ENCODE measurements at places on chromosomes 6 and 20. TPM values are rescaled to one million over a fixed set of nuclear protein-coding genes. Genes with fewer than 3 reads are reported as not detected.
A peak's percentile ranks its signal among the peaks of the same experiment; 100 is the strongest.

DNA sequence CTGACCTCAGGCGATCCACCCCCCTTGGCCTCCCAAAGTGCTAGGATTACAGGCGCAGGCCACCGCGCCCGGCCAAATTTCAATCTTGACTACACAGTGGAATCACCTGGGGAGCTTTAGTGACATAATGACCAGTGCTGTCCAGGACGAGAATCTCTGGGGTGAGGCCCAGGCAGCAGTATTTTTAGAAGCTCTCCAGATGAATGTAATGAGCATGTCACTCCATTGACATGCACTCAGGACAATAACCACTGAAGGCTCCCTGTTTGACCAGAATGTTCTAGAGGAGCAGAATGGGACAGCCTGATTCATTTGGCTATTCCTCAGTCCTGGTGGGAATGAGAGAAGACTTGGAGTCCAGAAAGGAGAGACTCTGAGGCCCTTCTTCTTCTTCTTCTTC, 39.2 kb downstream of the SRSF3 start:
- no peak for DNase-seq

DNA sequence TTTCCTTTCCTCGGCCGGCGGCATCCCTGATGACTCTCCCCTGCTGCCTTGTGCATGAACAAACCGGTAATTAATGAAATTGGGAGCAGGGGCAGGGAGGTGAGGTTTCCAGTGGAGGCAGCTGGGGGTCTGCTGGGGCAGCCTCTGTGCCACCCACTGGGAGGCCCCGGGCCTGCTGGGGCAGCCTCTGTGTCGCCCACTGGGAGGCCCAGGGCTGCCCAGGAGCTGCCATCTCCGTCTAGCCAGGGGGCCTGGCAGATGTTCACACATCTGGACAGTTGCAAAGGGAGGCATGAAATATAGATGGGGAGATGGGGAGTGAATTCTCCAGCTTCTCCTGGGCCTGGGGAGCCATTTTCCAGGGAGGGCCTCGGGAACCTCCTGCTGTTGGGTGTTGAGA, 33.8 kb downstream of the TOX2 start:
- DNase-seq: no peak

DNA sequence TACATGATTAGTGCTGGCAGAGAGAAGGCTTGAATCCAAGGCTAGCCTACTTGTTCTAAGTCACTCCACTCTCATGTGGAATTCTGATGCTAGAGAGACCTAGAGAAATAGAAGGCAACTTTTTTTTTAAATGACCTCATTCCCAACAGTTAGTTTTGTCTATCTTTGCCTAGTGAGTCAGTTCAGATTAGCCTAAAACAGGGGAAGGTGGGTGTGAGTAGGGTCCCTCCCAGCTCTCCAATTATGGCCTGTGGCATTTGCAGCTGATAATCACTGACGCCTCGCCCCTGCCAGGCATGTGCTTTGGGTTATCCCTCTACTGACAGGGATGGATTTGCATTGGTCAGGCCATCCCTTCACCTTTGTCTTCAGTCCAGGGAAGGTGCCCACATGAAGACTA, 13.6 kb downstream of the TXLNB start:
- no peak for DNase-seq

ELOVL5 gene
- 25.4 TPM for total RNA-seq

DNA sequence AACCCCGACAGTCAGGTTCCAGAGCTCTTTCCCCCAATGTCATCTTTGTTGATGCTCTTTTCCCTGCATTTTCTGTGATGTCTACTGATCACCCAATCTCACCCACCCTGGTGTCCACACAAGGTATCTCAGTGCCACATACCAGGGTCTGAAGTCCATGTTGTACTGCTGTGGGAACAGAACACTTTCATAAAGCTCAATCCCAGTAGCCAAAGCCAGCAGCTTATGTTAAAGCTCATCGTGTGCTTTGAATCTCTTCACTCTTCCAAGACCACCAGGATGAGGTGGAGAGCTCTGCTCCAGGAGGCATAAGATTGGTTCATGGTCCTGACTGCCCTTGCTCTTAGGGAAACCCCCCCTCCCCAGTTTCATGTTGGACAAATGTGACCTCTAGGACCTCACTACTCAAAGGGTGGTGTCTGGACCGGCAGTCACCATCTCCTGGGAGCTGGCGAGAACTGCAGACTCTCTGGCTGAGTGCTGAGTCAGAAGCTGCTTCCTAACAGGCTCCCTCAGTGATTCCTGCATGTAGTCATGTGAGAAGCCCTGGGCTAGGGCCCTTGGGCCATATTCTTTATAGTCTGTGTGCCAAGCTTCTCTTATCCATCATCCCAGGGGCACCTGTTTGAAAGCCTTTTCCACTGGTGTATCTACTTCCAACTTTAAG, 13.4 kb upstream of the CPNE5 start:
- DNase-seq: peak; percentile 12

GRCh38 chr6:144384427-144384826, 99.3 kb downstream of the UTRN start:
- no peak for DNase-seq

SLC44A4 gene
- total RNA-seq: 132 TPM

DNA sequence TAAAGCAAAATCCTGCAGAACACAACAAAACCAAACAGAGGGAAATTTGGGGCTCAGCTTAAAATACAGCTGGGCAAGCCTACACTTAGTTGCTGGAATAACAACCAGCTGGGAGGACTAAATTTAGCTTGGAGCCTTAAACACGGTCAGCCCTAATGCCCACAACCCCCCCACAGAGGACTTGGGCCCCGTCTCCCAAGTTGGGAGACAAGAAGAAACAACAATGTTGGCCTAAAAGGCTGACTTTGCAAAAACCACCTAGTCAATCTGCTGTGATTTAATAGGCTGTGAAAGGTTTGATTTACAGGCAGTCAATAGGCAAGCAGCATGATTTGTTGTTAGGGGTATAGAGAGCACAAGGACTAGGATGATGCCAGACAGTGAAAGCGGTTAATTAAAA, 40.3 kb upstream of the ARMC2 start:
- DNase-seq: no peak

GRCh38 chr6:49384904-49385303, 78.1 kb downstream of the MMUT start:
- DNase-seq: no peak

KIF25 gene
- total RNA-seq: 0.37 TPM

DNA sequence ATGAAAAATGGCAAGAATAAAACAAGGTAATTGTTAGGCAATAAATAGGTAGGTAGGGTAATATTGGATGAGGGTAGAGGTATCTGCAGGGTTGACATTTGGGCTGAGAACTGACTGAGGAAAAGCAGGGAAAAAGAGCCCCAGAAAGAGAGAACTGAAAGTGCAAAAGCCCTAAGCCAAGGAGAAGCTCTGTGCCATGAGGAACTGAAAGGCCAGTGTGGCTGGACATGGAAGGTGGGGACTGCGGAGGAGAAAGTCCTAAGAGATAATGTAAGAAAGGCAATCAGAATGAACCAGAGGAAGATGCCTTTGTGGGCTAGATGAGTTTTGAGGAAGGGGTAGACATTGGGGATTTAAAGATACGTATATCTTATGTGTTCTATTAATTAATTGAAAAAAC, 9.9 kb upstream of the HIVEP2 start:
- no peak for DNase-seq

PACRG gene
- total RNA-seq: not detected

- DNase-seq: peak; percentile 53
Measured at GRCh38 chr6:106997392-106998158, 23.0 kb upstream of the CD24 start.

GRCh38 chr6:160132776-160133338, 11.2 kb downstream of the SLC22A1 start:
- DNase-seq: no peak

DNA sequence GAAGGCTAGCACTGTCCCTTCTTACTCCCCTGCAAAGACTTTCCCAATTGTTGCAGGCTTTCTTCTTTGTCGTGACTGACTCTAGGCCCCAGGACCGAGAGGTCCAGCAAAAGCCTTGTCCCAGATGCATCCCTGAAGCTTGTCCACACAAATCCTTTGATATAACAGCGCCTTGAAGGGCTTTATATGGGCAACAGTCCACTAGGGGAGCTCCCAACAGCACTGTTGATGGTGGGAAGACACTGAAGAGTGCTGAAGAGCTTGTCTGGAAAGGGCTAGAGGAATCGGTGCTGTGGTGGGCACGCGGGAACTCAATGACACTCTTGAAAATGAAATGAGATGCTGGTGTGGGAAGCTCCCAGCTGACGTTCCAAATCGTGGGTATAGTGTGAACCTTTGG, 316.1 kb upstream of the CDH4 start:
- no peak for DNase-seq

SPEF1 gene
- not detected for total RNA-seq

ARFGEF3 gene
- total RNA-seq: 13.4 TPM

LBP gene
- not detected for total RNA-seq

MUC22 gene
- total RNA-seq: not detected

DNA sequence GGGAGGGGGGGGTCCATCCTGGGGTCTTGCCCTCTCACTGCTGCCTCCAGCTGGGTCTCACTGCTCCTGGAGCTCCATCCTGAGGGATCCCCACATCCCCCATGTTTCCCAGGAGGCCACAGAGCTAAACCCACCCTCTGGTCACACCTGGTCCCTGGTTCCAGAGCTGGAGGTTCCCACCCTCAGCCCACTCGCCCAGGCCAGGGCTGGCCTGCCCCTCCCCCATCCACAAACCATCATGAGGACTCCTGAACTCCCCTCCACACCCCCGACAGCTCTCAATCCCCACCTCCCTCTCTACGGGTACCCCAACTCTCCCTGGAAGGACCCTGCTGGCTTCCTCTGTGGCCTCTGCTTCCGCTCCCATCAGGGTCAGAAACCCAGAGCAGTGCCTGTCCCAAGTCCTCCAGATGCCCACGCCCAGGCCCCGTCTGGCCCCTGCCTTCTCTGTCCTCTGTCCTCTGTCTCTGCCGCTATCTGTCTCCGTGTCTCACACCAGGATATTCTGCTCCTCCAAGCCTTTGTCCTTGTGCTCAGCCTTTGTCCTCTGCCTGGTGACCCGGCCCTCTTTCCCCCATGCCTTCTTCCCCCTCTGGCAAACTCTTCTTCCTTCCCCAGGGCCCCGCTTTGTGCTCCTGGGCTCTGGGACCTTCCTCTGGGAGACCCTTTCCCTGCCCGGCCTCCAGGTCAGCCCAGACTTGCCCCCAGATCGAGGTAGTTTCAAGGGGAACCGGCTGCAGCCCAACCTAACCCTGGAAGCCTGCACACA, 74.0 kb downstream of the SRC start:
- DNase-seq: no peak

NRM gene
- total RNA-seq: 2.9 TPM

DNA sequence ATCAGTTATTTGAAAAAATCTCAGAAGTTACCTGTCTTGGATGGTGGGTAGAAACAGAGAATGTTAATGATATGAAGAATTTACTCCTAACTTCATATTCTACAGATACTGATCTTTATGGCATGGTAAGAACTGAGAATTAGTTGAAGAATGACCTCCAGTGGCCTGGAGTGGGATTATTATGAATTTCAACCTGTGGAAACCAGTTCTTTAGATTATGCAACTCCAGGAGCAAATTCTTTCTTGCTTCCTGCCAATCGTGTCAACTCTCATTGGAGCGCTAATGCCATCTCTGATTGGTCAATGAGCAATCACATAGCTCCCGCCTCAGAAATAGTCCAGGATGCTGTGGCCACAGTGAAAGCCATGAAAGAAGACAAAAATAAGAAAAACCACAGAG, 40.6 kb downstream of the LYRM2 start:
- DNase-seq: peak; percentile 65

- DNase-seq: no peak
Measured at GRCh38 chr20:8631271-8631670, 437.6 kb upstream of the PLCB4 start.

- no peak for DNase-seq
Measured at GRCh38 chr20:42779216-42779615, 410.5 kb downstream of the PTPRT start.

GRCh38 chr20:8213270-8213669, 81.2 kb downstream of the PLCB1 start:
- no peak for DNase-seq

GINM1 gene
- 7.0 TPM for total RNA-seq

F13A1 gene
- 33.5 TPM for total RNA-seq

CCDC170 gene
- total RNA-seq: 0.29 TPM

- DNase-seq: peak; percentile 68
Measured at GRCh38 chr6:37050045-37050853, 44.8 kb downstream of the FGD2 start.

TAP1 gene
- total RNA-seq: 47.3 TPM

BMP2 gene
- total RNA-seq: 1.2 TPM

DNA sequence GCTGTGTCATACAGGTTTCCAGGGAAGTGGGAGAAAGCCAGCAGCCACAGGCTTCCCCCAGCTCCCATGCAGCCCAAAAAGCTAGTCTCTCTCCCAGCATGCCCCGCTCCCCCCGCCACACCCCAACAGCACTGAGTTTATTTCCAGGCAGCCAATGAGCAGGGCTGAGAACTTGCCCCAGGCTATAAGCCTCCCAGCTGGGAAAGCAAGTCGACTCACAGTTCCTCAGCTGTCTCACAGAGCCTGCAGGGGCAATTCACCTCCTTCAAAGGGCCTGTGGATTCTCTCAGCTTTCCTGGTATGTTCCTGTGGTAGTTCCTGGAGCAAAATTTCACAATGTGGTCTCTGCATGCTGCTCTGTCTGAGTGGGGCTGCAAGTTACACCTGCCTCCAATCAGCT, 34.2 kb downstream of the PAX1 start:
- DNase-seq: no peak

- DNase-seq: no peak
Measured at GRCh38 chr6:1872649-1873131, 263.0 kb downstream of the FOXC1 start.

DNA sequence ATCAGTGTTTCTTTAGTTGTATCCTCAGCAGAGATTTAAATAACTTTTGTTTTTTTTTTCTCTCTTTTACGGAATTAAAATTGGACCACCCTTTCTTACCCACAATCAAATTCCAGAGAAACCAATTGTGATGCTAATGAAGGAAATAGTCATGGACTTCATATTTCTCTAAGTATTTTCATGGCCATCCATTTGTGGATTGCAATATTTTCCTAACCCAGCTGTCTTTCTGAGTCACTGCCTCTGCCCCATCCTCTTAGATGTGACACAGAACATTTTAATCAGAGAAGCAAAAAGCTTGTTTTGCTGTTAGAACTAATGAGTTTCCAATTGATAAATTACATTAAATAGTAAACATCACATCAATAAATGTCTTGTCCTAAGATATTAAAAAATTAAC, 405.5 kb upstream of the ADGRB3 start:
- DNase-seq: no peak

AIF1 gene
- total RNA-seq: 7.6 TPM

- peak; percentile 49 for DNase-seq
Measured at GRCh38 chr6:108736832-108737231, 111.4 kb upstream of the ARMC2 start.

GRCh38 chr20:57221916-57222630, 44.4 kb downstream of the BMP7 start:
- no peak for DNase-seq

GRCh38 chr20:44023515-44024371, 109.1 kb downstream of the TOX2 start:
- no peak for DNase-seq

LY6G5C gene
- total RNA-seq: not detected

MYLK2 gene
- total RNA-seq: not detected

DNA sequence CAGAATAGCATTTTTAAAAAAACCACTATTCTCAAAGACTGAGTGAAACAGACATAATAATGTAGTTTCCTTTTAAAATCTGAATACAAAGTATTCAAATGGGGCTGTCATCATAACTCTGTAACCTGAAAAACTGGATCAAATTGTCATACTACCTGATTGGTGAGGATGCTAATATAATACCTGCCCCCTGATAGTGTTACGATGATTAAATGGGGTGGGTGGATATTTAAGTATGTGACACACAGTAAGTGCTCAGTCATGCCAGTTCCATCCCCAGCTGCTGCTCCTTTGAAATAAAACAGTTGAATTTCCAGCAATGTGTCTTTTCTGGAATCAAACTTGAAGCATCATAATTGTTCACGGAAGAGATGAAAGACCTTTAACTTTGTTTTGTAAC, 8.9 kb downstream of the HTR1B start:
- DNase-seq: no peak

PKHD1 gene
- not detected for total RNA-seq

All from stomach (tissue), 19 donors.